ENCODE measurements at places on chromosomes 6 and 20.

GRCh38 chr6:11136809-11137208 is 25.3 kb upstream of the ERVFRD-1 start:
- no peak for DNase-seq

DNA sequence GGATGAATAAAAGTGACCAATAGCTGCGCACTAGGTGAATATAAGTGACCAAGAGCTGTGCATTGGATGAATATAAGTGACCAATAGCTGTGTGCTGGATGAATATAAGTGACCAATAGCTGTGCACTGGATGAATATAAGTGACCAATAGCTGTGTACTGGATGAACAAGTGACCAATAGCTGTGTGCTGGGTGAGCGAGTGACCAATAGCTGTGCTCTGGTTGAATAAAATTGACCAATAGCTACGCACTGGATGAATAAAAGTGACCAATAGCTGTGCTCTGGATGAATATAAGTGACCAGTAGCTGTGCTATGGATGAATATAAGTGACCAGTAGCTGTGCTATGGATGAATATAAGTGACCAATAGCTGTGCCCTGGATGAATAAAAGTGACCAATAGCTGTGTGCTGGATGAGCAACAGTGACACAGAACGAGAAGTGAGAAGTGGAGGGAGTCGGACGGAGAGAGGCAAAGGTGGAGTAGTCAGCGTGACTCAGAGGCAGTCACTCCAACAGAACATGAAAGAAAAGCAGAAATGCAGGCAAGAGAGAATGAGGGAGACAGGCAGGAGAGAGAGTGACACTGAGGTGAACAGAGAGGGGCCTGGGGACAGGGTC is 38.5 kb downstream of the RBM38 start:
- DNase-seq = peak; percentile 31

DNA sequence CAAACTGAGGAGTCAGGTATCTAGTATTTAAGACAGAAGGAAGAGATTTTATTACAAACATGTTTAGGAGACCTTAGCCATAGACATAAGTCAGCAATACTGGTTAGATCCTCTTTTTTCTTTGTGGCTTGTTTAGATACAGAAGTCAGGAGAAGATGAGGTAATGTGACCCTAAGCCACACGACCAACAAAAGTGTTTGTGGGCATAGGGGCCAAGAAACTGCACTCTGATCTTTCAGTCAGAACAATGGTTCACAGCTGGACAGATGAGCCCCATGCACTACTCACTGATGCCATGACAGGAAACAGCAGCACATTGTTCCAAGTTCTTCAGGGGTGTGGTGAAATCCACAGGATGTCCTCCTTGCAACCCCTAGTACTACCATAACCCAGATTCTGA is 238.5 kb upstream of the RAB32 start:
- no peak for DNase-seq

DNA sequence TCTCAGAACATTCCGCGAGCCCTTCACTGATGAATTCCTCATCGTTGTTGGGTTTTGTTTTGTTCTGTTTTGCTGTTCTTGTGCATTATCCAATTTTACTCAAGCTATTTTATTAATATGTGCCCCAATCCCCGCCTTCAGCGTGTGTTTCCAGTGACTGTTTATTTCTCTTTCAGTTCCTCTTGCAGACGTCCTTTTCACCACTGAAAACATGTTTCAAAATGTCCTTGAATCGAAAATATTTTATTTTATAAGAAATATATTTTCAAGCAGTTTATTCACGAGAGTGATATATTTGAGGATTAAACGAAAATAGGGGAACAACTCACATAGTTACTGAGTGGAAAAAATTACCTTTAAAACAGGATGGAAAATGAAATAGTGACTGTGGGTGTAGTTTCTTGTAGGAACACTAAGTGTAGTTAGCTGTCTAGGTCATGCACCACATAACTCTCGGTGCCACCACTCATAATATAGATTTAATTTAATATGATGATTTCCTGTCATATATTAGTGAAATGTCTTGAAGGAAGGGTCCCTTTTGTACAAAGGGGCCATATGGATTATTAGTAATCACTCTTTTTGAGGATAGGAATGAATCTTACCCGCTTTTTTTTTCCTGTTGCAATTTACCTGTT is 45.3 kb upstream of the HDDC2 start:
- no peak for DNase-seq

GRCh38 chr6:87932361-87932760 is 115.3 kb upstream of the SPACA1 start:
- DNase-seq = no peak

GRCh38 chr20:31675828-31676608 is 38.3 kb downstream of the COX4I2 start:
- DNase-seq = peak; percentile 66

DNA sequence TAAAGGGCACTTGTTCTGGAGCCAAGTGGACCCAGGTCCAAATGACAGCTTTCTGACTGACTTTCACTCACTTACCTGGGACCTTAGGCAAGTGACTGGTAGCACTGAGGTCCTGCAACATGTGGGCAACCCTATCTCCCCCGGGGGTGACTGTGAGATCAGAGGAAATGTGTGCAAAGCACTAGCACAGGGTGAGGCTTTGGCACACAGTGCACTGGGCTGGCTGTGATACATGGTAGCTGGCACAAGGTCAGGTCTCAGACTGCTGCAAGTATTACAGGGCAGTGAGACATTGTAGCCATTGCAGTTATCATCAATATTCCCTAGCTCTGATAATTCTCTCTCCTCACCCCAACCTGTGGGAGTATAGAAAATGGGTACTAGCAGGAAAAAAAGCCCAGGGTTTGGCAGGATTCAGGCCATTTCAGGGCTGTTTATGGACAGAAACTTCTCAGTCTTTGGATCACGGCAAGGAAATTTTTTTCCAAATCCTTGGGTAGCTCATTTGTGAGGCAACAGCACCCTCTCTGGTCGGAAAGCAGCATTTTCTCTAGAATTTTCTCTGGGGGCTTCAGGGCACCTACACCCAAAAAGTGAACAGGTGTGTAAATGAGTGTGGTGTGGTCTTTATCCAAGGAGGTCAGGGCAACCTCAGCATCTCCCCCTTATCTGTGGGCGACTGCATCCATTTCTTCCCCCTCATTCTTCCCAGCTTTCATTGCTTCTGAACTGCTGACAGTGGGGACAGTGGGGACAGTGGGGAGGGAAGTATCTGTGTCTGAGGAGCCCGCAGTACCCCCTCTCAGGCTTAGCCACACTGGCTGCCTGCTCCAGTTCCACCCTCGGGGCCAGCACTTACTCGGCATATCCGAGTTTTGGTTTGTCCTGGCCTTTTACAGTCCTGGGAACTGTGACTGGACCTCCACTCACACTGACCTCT is 148.7 kb upstream of the PHACTR3 start:
- DNase-seq = peak; percentile 19

DNA sequence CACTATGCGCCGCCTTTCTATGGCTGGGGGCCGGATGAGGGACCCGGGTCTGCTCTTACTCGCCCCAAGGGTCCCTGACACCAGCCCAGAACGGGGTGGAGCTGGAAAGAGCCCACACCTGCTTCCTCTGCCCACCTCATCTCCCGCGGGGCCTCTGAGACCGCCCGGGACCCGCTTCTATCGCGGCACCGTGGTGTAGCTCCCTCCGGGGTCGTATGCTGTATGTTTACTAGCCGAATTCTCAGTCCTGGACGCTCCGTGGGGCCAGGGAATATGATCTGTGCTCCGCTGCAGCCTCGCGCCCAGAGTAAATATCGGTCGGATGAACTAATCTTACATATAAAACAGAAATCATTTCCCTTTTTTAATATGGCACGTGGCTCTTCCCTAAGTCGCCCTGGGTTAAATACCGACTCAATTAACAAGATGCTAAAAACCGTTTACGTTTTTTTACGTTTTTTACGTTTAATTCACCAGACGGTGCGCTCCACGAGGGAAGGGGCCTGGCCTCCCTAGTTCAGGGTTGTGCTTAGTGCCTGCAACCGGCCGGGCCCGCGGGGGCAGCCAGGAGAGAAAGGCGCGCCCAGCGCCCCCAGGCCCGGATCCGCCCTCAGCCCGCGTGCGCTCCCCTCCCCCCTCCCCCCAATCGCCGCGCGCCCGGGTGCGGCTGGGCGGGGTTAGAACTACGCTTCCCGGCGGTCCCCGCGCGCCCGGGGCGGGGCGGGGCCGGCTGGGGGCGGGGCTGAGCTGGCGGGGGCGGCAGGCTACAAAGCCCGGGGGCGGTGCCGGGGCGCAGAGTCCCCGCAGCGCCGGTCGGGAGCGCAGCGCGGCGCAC is at the start of gene RBM38:
Gene RBM38, plus strand, starts transcription at position 793 of the 835 bp plus-strand sequence. CDS start 186 bp downstream, outside the sequence.
- peak; percentile 54 for DNase-seq

DNA sequence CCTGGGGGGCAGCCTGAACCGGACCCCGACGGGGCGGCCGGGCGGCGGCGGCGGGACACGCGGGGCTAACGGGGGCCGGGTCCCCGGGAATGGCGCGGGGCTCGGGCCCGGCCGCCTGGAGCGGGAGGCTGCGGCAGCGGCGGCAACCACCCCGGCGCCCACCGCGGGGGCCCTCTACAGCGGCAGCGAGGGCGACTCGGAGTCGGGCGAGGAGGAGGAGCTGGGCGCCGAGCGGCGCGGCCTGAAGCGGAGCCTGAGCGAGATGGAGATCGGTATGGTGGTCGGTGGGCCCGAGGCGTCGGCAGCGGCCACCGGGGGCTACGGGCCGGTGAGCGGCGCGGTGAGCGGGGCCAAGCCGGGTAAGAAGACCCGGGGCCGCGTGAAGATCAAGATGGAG is 636 bp downstream of the SRF start:
- no peak for DNase-seq

DNA sequence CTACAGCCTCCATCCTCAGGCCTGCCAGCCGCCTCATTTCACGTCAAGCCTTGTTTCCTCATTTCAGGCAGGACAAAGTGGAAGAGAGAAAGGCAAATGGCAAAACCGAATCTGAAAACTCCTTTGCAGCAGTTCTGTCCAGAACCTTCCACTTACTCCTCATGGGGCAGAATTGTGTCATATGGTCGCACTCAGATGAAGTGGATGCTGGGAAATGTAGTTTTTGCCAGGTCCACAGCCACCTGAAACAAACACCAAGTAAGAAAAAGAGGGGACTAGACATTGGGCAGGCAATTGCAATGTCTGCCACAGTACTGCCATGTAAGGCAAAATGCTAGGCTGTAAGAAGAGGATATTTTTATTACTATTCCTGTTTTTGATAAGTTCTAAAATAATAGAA is 44.9 kb downstream of the ISM1 start:
- no peak for DNase-seq

- DNase-seq = no peak
Observed at GRCh38 chr6:84868149-84868548, 103.8 kb upstream of the TBX18 start.

GRCh38 chr6:167850782-167851181 is 24.1 kb downstream of the AFDN start:
- no peak for DNase-seq

- DNase-seq = no peak
Observed at GRCh38 chr6:33166811-33167210, 25.5 kb downstream of the COL11A2 start.

DNA sequence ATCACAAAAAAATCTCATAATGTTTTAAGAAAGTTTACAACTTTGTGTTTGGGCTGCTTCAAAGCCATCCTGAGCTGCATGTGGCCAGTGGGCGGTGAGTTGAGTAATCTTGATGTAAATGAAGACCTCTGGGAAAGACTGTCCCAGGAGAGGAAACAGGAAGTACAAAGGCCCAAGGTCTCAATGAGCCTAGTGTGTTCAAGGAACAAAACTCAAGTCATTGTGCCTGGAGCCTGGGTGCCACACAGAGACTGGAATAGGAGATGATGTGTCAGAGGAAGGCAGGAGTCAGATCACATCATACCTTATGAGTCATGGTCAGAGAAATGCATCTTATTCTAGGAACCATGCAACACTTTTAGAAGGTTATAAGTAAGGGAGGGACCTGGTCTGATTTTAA is 51.5 kb downstream of the COL19A1 start:
- DNase-seq = peak; percentile 65

DNA sequence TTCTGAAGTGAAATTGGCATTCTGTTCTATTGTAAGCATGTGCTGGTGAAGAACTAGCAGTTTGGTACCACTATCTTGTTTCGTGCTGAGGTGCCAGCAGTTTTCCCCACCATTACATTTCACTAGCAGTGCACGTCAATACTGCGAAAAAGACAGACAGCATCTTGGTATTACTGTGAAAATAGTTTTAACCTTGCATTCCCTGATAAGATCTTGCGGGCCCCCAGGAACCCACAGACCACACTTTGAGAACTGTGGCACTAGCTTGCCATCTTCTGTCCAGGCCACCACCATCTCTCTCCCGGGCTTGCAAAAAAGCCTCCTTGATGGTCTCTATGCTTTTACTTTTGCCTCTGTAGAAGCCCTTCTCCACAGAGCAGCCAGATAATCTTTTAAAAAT is 185.7 kb downstream of the BACH2 start:
- DNase-seq = no peak

DNA sequence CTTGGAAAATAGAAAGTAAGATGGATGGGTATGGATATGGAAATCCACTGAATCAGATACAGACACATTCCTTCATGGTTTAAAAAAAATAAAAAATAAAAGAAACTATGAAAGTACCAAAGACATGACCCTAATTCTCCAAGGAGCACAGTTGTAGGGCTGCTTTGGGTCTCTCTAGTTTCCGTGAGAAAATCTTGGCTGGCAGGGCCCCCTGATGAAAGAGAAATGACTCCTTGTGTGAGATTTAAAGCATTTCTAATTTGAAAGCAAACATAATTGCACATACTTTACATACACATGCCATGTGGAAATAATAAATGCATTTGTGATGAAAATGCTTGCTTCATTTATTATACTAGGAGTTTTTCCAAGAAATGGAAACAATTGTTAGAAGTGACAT is 593.9 kb upstream of the BTBD3 start:
- DNase-seq = no peak

DNA sequence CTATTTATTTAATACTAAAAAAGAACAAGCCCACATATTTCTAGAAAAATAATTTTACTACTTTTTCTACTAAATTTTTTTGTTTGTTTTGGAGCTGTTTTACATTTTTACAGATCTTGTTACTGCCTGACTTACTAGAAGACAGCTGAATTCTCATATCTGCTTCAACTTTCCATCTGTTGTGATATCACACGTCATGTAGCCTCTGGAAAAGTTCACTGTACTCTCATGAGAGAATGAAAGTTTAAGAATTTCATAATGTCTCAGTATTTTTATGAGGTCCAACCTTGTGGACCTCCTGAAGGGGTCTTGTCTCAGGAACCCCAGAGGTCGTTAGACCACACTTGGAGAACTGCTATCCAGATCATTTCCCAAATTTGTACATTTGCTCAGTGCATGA is 81.7 kb upstream of the MTHFD1L start:
- no peak for DNase-seq

GRCh38 chr20:50911716-50912115 is 19.5 kb downstream of the ADNP start:
- no peak for DNase-seq

- peak; percentile 73 for DNase-seq
Observed at GRCh38 chr6:37696220-37696840, 1.4 kb downstream of the MDGA1 start.

- DNase-seq = peak; percentile 93
Observed at GRCh38 chr6:144286503-144287393, 1.6 kb downstream of the UTRN start.

- DNase-seq = no peak
Observed at GRCh38 chr20:13318871-13319521, 97.9 kb downstream of the ISM1 start.
